ENCODE measurements at places on chromosomes 13 and 19.

- DNase-seq: no peak
Observed at GRCh38 chr13:111431206-111431605, 110.8 kb downstream of the TEX29 start.

GRCh38 chr19:38264486-38265212, at the start of gene SPINT2:
Gene SPINT2 (plus strand): TSS chr19:38264573. CDS start chr19:38264893, 320 bp downstream.
- no peak for DNase-seq

DNA sequence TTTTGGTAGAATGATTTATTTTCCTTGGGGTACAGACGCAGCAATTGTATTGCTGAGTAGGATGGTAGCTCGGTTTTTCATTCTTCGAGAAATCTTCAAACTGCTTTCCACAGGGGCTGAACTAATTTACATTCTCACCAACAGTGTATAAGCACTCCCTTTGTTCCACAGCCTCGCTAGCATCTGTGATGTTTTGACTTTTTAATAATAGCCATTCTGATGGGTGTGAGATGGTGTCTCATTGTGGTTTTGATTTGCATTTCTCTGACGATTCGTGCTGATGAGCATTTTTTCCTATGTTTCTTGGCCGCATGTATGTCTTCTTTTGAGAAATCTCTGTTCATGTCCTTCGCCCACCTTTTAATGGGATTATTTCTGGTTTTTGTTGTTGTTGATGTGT, 54.8 kb upstream of the UQCRFS1 start:
- DNase-seq: no peak

- no peak for DNase-seq
Observed at GRCh38 chr19:49910179-49910578, 13.5 kb upstream of the IL4I1 start.

DNA sequence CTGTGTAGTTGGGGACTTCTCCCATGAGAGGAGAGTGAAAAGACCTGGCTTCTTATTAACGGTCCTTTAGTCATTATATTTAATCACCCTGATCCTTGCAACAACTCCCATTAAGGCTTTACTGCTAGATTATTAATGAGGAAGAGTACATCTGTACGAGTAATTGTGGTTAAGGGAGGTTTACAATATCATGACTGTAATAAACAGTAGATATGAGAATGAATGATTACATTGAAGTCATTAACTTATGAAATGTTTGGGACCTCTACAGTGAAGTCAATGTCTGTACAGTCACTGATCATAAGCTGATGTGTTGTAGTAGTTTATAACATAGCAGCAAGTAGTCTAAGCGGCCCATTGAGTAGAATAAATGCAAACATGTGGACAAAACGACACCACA, 24.7 kb downstream of the FGF9 start:
- DNase-seq: no peak

DNA sequence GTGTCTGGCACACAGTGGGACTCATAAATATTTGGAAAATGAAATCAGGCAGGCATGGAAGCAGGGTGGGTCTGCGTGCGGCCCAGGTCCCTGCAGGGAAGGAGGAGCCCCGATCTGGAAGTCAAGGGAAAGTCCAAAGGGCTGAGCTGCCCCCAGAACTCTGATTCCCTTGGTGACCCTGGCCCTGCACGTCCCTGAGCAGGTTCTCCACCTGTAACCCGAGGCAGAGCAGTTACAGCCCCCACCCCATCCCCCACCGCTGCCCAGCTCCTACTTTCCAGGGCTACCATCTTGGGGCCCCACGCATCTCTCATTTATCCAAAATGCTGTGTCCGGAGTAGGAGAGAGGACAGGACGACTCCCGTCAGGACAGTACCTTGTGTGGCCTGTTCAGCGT, 2.1 kb downstream of the PLEKHF1 start:
- no peak for DNase-seq

DNA sequence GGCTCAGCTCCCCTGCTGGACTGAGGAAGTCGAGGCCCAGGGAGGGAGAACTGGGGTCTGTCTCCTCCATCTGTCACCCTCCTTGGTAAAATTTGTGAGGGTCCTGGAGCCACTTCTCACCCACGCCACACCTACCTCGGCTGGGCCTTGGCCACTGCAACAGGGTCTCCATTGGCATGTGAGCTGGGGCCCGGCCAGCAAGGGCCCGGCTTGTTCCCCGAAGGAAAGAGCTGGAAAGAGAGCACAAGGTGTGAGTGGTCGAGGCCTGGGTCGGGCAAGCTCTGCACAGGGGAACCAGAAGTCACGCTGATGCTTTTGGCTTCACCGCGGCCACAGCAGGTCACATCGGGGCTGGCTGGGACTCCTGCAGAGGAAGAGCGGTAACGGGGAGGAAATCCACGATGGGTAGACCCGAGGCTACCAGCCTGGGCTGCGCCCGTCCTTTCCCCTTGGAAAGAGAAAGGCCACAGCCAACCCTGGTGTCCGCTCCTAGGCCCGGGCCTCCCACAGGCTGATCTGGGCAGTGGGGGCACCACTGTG, 9.0 kb downstream of the NANOS3 start:
- no peak for DNase-seq

DNA sequence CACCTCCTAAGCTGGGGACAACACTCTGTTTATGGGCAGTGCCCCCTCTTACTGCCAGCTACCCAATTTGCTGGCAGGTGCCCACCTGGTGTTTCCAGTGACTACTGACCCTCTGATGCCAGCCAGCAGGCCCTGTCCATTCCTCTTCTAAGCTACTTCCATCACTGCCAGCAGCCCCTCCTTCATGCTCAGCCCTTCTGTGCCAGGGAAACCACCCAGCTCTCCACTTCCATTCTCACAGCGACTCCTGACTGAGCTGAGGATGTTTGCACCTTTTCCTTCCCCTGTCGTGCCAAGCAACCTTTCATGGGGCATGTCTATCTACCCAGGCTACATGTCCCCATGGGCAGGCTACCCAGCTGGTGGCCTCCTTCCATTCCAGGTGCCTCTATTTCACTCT, 24.0 kb upstream of the ZNF492 start:
- DNase-seq: no peak

- DNase-seq: peak; percentile 8
Observed at GRCh38 chr13:111370570-111371535, 50.4 kb downstream of the TEX29 start.

- DNase-seq: no peak
Observed at GRCh38 chr19:38842439-38843174, 7.2 kb downstream of the HNRNPL start.

- DNase-seq: no peak
Observed at GRCh38 chr19:54178581-54179261, 5.8 kb upstream of the TMC4 start.

GRCh38 chr13:31274390-31274789, 74.6 kb downstream of the B3GLCT start:
- DNase-seq: no peak

GRCh38 chr13:39379118-39379517, 223.9 kb downstream of the LHFPL6 start:
- DNase-seq: no peak

GRCh38 chr13:25753976-25754375, 297.8 kb downstream of the SHISA2 start:
- no peak for DNase-seq

DNA sequence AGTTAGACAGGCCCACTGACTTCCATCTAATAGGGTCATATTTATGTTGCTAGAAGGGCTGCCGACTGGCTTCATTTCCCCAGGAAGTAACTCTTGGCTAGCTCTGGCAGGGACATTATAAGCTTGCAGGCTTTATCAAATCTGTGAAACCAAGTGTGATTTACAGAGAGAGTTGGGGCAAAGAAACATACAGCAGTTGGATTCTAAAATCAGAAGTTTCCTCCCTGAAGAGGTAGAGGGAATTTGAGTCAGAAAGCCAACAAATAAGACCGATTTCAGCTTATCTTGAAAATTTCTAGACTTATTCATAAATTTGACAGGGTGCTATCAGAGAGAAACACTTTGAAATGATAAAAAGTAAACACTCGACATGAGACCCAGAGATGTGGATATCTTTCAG, 407.8 kb downstream of the OLFM4 start:
- DNase-seq: no peak

GRCh38 chr13:74040200-74040599, 94.0 kb downstream of the KLF12 start:
- no peak for DNase-seq

DNA sequence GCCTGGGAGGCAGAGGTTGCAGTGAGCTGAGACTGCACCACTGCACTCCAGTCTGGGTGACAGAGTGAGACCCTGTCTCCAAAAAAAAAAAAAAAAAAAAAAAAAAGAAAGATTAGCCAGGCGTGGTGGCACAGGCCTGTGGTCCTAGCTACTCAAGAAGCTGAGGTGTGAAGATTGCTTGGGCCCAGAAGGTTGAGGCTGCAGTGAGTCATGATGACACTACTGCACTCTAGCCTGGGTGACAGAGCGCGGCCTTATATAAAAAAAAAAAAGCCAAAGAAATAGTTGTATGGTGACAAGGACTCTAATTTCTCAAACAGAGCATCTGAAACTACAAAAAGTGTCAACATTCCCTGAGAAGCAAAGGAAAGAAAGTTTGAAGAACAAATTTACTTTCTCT, 3.4 kb downstream of the PBX4 start:
- DNase-seq: no peak

- DNase-seq: no peak
Observed at GRCh38 chr19:39555883-39556282, 15.9 kb upstream of the EID2 start.

- no peak for DNase-seq
Observed at GRCh38 chr13:24147570-24147963, 13.0 kb upstream of the SPATA13 start.

DNA sequence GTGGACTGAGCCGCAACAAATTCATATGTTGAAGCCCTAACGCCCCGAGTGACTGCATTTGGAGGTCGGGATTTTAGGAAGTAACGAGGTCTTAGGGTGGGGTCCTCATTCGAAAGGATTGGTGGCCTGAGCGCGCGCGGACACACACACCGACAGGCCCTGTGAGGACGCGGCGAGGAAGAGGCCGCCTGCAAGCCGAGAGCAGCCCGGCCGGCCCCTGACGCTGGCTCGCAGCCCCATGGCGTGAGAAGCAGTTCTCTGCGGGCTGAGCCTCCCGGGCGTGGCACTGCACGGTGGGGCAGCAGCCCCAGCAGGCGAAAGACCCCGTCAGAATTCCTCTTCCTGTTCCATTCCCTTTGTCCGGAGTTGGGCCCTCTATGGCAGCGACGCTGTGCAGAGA, 131.2 kb downstream of the CRYL1 start:
- DNase-seq: no peak

- DNase-seq: no peak
Observed at GRCh38 chr13:29438769-29439168, 156.7 kb downstream of the SLC7A1 start.

DNA sequence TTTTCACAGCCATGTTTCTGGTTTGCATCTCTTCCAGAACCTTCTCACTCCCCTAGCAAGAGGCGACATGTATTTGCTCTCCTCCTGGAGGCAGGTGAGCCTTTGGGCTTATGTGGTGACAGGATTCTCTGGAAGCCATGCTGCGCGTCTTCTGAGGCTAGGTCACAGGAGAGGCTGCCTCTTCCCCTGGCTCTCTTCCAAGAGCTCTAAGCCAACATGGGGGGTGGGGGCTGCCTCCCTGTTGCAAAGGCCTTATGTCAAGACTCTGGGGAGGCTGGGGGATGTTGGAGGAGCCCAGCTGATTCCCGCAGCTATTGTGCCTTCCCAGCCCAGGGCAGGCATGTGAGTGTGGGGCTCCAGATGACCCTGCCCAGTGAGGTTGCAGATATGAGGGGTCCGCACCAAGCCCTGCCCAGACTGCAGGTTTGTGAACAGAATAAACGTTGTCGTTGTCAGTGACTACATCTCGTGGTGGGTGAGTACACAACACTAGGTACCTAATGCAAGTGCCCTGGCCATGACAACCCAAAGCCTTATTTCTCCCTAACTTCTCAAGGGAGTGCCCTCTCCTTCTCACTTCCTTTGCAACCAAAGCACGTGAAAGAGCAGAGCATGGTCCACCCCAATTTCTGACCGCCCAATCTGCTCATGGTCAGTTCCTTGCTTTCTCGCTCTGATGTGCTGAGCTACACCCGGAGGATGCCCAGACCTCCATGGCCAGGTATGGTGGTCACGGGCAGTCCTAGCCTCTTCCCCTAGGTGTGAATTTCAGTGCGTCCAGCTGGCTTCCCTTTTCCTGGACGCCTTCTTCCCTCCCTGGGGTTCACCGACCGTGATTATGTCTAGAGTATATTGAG, 44.9 kb downstream of the TEX29 start:
- DNase-seq: no peak

DNA sequence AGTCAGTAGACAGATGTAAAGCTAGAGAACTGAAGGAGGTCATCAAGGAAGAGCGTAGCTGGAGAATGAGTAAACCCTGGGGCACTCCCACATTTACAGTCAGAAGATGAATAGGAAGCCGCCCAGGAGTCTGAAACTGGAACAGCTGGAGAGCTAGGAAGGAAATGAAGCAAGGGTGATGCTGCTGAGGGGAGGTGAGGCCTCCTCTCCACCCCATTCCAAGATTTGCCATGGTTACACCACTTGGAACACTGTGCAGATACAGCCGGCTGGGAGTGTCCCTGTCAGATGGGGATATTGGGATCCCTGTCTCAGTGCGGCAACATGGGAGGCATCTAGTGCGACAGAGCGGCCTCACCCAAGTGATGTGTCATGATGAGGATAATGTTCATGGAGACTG, 51.8 kb upstream of the GPI start:
- DNase-seq: peak; percentile 13

DNA sequence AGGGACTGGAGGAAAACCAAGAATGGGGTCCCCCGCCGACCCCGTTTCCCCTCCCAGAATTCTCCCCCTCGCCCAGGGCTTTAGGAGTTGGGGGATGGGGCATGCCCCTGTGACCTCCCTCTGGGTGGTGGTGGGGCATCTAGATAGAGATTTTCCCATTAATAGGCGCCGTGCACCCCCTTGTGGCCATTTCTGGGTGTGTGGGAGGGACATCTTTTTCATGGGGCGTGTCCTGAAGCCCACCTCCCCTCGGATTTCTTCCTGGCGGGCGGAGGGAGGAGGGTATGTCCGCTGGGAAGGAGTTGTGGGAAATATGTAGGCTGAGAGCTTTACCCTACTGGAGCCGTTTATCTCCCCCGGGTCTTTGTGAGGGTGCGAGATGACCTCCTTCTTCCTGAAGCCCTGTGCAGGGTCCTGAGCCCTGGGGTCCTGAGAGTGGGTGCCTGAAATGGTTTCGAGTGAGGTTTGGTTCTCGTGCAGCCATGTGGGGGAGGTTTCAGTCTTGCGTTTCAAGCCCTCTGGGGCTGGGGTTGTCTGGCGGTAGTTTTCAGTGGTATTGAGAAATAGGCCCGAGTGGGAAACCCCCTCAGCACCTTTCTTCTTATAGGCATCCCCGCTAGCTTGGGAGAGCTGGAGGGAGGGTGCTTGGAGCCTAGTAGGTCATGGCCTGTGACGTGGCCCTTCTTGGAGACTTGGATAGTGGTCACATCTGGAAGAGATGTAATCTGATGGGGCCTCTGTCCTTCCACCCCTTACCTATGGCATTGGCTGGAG, 1.0 kb downstream of the PRMT1 start:
- DNase-seq: no peak

- DNase-seq: no peak
Observed at GRCh38 chr13:78341032-78341431, 262.3 kb downstream of the POU4F1 start.

DNA sequence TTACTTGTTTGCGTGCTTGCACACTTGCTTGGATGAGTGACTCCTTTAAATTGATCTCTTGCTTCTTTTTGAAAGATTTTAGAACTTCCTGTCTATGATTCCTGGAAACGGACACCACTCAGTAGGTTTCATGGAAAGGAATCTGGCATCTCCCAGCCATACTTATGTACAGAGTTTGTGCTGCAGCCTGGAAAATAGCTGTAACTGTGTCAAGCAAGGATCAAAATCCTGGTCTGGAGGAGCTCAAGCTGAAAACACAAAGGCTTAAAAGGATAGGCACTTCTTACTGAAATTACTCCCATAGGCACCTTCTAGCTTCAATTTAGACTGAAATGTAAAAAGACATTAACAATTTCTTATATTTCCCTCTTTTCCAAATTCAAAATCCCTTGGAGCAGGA, 1.4 kb upstream of the FREM2 start:
- no peak for DNase-seq
